CD4-positive, alpha-beta T cell treated with Interleukin-4 for 4 hours (primary cell): ENCODE measurements at places on chromosomes 16 and 17.

- no peak for DNase-seq
Measured at GRCh38 chr16:17357307-17358062, 113.3 kb downstream of the XYLT1 start.

DNA sequence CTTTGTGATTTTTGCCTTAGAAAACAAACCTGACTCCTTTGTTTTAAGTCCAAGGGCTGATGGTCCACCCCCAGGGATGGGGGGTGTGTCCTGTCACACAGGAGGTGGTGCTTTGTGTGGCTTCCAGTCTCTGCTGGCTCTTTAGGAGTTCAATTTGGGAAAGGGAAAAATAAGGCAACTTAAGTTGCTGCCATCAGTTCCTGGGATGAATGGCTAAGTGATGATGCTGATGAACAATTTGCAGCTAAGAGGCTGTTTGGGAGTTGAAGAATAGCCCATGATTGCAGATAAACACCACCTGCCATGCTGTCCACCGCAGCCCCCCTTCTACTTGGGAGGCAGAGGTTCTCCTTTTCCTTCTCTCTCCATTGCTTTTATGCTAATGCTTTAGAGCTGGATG is 40.2 kb downstream of the ARL4D start:
- no peak for DNase-seq

- no peak for DNase-seq
Measured at GRCh38 chr17:42279776-42280630, 3.8 kb upstream of the STAT5B start.

DNA sequence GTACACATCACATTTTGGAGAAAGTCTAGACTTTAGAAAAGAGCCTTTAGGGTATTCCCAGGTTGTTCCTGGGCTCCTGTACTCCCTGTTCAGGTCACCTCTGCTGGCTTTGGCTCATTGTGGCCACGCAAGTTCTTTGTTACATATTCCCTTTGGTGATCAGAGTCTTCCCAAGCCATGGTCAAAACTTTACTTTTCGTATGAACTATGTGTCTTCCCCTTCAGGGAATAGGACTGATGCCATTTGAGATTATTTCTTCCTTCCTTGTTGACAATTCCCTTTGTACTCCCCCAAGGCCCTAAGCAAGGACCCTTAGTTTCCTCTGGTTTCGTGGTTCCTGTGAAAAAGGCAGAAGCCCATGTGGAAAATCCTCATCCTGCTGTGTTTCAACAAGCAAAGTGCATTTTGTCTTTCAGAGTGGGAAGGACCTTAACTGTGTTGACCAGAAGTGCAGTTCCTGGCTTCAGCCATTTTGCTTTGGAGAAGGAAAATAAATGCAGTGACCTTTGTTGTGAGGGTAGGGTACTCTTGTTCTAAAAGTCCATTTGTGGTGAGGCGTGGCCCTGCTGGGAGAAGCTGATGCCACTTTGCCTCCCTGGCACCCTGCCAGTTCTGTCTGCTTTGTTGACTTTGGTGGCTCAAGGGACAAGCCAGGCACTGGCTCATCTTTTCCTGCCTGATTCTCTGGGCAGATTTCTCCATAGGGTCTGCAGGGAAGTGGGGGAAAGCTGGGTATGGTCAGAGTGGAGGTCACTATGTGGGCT is 55.1 kb downstream of the ZNRF1 start:
- no peak for DNase-seq

DNA sequence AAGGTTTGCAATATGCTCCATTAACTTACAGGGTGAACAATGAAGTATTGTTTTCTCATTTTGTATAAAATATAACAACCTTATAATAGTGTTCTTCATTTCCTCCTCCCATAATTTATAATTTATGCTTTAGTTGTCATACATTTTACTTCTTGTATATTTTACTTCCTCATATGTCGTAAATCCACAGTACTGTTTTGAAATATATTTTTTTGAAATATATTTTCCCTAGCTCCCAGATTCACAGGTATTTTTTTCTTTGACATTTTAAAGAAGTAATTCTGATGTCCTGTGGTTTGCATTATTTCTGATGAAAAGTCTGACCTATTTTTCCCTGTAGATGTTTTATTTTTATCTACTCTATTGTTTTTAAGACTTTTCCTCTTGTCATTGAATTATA is 52.7 kb downstream of the VMP1 start:
- no peak for DNase-seq

- no peak for DNase-seq
Measured at GRCh38 chr17:33895491-33895890, 359.6 kb upstream of the CCL2 start.

GRCh38 chr17:74172700-74173099 is 30.8 kb upstream of the RPL38 start:
- no peak for DNase-seq

DNA sequence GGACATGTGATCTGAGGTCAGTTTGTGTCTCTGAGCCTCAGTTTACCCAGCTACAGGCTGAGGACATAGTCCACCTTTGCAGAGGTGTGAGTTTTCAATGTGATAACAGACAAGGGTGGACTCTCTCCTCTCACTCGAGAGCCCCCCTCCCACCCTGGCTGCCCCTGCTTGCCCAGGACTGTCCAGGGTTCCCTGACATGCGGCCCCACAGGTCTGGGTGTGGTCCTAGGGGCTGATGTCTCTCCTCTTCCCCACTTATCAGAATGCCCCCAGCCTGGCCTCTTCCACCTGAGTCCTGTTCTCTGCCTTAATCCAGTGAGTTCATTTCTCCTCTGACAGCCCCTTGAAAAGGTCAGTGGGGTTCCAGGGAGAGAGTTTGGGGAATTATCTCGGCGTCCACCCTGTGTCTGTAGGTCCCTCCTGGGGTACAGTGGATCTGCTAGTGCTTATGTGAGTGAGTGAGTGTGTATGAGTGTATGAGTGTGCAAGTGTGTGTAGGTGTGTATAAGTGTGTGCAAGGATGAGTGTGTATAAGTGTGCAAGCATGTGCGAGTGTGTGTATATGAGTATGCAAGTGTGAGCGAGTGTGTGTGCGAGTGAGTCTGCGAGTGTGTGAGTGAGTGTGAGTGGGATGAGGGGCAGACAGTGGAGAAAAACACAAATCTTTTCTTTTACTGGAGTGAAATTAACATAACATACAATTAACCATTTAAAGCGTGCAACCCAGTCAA is 175.0 kb downstream of the IRF8 start:
- no peak for DNase-seq

- no peak for DNase-seq
Measured at GRCh38 chr17:16418685-16419068, 3.3 kb downstream of the TRPV2 start.

- DNase-seq = no peak
Measured at GRCh38 chr16:15946257-15947044, 3.0 kb upstream of the ABCC1 start.

GRCh38 chr16:8523932-8524331 is 66.4 kb downstream of the TMEM114 start:
- DNase-seq = no peak

DNA sequence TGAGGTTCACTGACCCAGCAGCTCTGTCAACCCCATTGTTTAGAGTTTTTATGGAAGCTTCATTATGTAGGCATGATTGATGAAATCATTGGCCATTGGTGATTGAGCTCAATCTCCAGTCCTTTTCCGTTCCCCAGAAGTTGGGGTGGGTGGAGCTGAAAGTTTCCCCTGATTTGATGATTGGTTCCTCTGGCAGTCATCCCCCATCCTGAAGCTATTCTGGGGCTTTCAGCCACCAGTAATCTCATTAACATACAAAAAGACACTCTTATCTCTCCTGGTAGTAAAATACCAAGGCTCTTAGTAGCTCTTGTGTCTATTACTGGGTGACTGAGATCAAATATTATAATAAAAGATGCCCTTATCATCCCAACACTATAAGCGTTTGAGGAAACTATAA is 67.1 kb downstream of the TANC2 start:
- no peak for DNase-seq

GRCh38 chr16:80527297-80527696 is 13.5 kb upstream of the DYNLRB2 start:
- peak; percentile 44 for DNase-seq

DNA sequence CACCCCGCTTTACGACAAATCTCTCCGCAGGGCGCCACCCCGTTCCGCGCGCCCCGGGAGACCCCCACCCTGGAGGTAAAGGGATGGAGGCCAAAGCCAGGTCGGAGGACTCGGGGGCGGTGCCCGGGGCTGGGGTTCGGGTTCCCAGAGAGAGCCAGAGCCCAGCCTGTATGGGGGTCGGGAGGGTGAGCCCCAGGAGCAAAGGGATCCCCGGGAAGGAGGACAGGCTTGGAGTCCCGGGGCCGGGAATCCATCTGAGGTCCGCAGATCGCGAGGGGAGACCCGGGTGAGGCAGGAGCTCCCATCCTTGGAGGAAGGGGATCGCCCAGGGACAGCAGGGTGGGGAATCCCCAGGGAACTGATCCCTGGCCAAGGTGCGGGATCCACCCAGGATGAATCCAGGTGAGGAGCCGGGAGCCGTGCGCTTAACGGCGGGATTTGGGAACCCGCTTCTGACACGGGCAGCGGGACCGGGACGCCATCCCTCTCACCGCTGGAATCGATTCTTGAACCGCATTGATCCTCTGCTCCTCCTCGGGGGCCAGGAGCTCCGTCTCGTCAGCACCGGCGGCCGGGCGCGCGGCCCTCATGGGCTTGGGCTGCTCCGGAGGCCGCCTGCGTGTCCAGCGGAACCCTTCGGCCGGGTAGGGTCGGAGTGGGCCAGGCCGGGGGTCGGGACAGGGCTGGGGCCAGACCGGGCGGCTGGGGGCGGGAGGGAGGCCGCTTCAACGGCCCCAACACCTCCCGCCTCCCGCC is at the start of gene MMD:
Gene MMD, minus strand, starts transcription at position 657 of the 756 bp plus-strand sequence. Its CDS starts 140 bp downstream, at position 517.
- DNase-seq = no peak

GRCh38 chr17:71409712-71410111 is 711.1 kb upstream of the SOX9 start:
- no peak for DNase-seq

- DNase-seq = no peak
Measured at GRCh38 chr17:32298298-32298697, 32.7 kb downstream of the RHBDL3 start.

GRCh38 chr16:88782454-88783390 is 2.3 kb downstream of the PIEZO1 start:
- peak; percentile 78 for DNase-seq

DNA sequence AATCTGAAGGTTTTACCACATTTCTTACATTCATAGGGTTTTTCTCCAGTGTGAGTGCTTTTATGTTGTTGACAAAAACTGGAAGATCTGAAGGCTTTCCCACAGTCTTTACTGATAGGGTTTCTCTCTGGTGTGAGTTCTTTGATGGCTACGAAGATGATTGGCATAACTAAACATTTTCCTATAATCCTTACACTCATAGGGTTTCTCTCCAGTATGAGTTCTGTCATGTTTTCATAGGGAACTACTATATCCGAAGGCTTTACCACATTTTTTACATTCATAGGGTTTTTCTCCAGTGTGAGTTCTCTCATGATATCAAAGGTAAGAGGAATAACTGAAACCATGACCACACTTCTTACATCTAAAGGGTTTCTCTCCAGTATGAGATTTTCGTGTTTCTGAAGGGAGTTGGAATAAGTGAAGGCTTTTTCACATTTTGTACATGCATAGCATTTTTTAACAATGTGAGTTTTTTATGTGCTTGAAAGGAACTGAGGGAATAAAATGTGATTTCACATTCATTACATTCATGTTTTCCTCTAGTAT is 1987.7 kb downstream of the TP53TG3F start:
- no peak for DNase-seq

DNA sequence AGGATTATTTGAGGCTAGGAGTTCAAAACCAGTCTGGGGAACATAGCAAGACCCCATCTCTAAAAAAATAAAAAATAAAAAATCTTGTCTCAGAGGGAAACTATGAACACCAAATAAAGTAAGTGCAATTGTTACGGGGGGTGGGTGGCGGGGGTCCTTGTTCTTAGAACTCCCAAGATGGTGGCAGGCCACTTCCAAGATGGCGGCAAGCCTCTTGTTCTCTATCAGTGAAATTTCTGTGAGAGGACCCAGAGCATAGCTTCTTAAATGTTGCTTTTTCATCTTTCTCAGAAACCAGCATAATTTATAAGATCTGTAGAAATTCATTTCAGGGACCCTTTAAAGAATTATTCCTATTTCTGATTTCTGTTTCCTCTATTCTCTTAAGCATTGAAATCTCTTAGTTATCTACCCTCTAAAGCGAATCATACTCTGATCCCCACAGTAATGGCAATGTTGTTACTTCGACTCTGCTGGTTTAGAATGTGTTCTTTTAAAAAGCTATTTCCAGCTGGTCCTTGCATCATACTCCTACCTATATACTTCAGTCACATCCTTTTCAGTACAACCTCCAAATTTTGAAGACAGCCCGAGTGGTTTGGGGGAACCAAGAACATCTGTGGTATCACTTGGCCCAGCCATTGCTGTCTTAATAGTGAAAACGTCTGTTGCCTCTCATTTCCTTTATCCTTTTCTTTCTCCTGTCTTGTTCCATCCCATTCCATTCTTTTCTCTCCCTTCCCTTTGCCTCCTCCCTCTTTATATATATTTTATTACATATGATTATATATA is 16.2 kb downstream of the RSPRY1 start:
- no peak for DNase-seq

DNA sequence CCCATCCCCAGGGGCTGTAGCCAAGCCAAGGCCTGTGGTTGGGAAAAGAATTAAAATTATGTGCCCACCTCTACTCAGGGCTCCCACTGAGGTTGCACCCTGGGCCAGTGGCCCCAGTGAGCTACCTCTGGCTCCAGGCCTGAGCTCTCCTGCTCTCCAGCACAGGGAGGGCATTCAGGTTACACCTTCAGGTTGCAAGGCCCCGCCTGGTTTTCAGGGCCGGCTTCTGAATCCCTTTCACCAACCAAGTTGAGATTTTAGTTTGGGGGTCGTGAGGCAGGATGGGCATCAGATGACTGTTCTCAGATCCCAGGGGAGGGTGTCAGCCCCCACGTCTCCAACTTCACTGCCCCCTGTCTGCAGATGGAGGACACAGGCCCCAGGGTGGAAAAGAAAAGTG is 8.0 kb upstream of the KATNB1 start:
- no peak for DNase-seq

GRCh38 chr16:88008840-88009239 is 57.6 kb downstream of the BANP start:
- no peak for DNase-seq

GRCh38 chr16:86074651-86075487 is 175.9 kb downstream of the IRF8 start:
- no peak for DNase-seq

DNA sequence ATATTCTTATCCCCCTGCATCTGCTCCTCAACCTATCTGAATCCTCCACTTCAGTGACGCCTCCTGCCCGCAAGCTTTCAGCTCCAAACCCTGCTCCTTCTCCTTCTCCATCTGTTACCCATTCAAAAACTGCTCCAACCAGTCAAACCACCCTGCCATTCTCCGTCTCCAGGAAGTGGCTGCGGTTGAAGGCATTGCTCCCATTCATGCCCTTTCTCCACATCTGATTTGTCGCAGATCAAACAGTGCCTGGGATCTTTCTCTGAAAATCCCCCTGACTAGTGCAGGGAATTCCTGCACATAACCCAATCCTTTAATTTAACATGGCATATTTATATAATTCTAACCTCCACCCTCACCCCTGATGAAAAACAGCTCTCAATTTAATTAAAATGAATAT is 56.3 kb downstream of the SLFN5 start:
- DNase-seq = no peak

- DNase-seq = no peak
Measured at GRCh38 chr17:70365091-70365583, 195.8 kb downstream of the KCNJ2 start.
